Right forelimb (tissue), 1 donor: ENCODE measurements at places on chromosomes 12 and 14.

GRCh38 chr12:121110211-121110940, 22.3 kb upstream of the P2RX7 start:
- peak; percentile 71 for DNase-seq

DNA sequence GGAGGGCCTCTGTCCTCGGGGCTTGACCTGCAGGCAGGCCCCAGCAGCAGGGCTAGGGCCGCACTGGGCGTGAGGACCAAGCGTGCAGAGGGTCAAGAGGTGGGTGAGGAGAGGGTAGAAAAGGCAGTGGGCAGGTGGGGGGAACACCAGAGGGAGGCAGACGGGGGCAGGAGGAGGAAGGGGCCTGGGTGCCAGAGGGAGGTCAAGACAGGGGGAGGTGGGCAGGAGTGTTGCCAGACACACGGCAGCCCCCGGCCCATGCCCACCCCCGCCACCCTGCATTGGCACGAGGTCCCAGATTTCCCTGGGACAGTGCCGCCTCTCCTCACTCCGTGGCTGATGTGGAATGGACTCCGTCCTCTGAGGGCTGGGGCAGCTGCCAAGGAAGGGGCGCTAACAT, 8.2 kb downstream of the TMEM121 start:
- no peak for DNase-seq

DNA sequence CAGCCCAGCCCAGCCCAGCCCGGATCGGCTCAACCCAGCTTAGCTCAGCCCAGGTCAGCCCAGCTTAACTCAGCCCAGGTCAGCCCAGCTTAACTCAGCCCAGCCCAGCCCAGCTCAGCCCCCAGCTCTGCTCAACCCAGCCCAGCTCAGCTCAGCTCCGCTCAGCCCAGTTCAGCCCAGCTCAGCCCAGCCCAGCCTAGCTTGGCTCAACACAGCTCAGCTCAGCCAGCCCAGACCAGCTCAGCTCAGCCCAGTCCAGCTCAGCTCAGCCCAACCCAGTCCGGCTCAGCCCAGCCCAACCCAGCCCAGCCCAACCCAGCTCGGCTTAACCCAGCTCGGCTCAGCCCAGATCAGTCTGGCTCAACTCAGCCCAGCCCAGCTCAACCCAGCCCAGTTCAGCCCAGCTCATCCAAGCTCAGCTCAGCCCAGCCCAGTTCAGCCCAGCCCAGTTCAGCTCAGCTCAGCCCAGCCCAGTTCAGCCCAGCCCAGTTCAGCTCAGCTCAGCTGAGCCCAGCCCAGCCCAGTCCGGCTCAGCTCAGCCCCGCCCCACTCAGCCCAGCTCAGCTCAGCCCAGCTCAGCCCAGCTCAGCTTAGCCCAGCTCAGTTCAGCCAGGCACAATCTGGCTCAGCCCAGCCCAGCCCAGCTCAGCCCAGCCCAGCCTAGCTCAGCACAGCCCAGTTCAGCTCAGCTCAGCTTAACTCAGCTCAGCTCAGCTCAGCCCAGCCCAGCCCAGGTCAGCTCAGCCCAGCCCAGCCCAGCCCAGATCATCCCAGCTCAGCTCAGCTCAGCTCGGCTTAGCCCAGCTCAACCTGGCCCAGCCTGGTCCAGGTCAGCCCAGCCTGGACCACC, 331.7 kb downstream of the TMEM121 start:
- no peak for DNase-seq

- DNase-seq, result no peak
Observed at GRCh38 chr12:66074561-66074960, 56.0 kb downstream of the LLPH start.

GRCh38 chr14:22375321-22375930, 213.6 kb downstream of the DAD1 start:
- DNase-seq, result no peak

GRCh38 chr14:20834899-20835298, 32.3 kb upstream of the RNASE1 start:
- DNase-seq, result no peak

DNA sequence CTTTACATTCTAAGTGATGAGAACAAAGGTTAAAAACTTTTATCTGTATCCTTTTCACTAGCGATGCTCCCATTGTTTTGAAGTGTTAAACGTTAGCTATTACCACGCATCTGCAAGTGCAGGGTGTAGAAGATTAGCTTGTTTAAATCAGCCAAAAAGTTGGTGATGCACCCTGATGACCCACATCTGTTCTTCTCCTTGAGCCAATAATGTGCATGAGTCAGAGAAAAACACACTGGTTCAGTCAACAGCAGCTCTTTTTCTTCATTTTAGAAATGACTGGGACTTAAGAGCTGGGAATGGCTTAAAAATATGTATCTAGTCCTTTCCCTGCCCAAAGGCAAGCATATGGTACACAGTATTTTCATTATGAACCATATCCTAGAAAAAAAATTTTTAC, 323.5 kb upstream of the PDE3A start:
- no peak for DNase-seq

DNA sequence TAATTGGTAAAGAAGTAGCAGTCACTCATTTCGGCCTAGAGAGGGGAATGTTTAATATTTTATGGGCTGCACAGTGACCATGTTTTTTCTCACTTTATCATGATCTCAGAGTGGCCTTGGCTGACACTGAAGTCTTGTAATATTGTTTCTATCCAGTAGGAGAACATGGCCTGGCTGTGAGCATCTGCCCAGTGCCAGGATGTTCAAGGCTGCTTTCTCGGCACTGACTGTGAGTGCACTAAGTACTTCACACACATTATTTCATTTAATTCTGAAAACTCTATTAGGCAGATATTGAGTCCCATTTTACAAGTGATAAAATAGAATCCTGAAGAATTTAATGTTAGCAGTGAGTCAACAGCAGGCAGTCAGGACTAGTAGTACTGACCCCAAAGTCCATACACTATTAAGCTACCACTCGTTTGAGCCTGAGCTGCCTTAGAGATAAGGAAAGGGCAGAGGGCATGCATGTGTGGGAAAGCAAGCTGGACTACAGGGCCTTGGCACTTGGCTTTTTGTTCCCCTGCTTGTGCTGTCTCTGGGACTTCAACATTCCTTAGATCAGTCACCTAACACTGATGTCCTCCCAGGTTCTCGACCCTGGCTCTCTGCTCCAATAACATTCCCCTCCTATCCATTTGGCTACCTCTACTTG, 42.2 kb upstream of the APPL2 start:
- no peak for DNase-seq

GRCh38 chr12:124754949-124755800, 108.5 kb downstream of the SCARB1 start:
- DNase-seq, result peak; percentile 73

DNA sequence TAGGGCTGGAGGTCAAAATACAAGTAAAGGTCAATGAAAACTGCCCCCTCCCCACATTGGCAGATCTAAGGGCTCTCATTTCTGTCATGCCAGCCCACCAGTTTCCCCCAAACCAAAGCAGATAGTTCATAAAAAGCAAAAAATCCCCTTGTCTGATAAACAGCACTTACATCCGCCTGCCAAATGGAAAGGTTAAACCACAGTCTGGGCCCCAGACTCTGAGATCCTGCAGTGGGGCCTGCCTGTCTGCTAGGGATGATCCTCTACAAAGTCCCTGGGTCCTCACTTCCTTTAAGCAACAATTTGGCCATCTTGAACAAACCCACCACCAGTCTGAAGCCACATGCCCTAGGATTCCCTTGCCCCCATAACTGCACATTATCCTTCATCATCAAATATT, 9.7 kb upstream of the RPS26 start:
- DNase-seq, result no peak

- no peak for DNase-seq
Observed at GRCh38 chr12:73361864-73362230, 1089.7 kb downstream of the TRHDE start.

GRCh38 chr12:75289753-75290152, 40.4 kb downstream of the CAPS2 start:
- DNase-seq, result no peak

- DNase-seq, result no peak
Observed at GRCh38 chr14:92759300-92759678, 10.9 kb upstream of the LGMN start.

GRCh38 chr14:99793213-99794150, at the start of gene EML1:
TSS of gene EML1 (plus strand) at chr14:99793413. CDS start at chr14:99793477, 64 bp downstream.
- peak; percentile 89 for DNase-seq

- DNase-seq, result no peak
Observed at GRCh38 chr12:3061059-3061458, 16.1 kb upstream of the TSPAN9 start.

DNA sequence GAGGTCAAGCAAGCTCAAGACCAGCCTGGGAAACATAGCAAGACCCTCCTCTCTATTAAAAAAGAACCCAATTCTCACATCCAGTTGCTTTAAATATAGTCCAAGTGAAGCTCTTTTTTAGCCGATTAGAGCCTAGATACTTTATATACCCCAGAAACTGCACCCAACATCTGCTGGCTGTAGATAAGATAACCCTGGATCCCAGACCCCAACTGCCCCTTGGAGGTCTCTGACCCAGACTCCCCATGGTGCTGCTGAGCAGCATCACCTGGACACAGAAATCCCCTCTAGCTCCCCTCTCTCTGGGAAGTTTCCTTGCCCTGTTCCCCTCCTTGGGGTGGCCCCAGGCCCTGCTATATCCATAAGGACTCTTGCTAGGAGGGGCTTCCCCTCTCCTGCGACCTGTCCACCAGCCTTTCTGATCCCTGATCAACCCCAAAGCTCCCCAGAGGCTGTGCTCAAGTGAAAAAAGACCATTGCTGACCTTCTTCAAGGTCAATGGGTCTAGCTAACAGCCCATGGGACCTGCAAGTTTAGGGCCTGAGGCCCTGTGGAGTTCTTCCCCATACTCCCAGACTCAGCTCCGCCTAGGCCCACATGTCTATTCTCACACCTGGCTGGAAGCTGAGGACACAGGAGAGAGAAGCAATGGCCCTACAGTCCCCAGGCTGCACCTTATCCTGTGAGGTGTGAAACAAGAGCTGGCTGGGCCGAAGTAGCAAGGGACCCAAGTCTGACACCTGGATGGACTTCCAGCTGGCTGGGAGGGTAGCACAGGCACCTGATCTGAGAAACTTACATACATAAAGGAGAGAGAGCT, 56.2 kb downstream of the ARL6IP4 start:
- DNase-seq, result no peak

- DNase-seq, result no peak
Observed at GRCh38 chr14:70917633-70918032, 10.4 kb downstream of the PCNX1 start.

DNA sequence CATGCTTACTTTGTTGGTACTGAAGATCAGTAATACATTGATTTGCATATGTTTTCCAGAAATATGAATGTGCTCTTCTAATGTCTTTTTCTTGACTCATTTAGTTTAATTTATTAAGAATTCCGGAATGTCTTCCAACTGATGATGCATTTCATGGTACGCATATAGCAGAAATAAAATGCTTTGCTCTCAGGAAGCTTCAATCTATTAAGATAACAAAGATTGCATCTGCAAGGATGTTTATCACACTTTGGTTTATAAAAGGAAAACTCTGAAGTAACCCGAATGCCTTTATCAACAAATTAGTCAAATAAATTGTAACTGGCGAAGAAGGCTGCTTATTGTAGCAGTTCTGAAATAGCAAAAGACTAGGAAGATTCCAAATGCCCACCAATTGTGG, 166.4 kb upstream of the LMNTD1 start:
- DNase-seq, result no peak

DNA sequence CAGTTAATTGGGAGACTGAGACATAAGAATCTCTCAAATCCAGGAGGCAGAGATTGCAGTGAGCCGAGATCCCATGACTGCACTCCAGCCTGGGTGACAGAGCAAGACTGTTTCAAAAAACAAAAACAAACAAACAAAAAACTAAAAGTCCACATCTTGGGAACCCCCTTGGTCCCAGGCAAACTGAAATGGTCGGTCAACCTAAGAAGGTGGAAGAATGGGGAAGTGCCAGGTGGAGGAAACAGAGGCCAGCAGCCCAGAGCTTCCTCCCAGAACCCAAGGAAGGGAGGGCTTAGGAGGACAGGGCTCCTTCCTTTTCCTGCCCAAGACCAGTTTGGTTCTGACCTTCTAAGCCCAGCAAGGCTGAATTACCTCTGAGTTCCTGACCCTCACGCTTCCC, 121.0 kb upstream of the FUT8 start:
- DNase-seq, result no peak

DNA sequence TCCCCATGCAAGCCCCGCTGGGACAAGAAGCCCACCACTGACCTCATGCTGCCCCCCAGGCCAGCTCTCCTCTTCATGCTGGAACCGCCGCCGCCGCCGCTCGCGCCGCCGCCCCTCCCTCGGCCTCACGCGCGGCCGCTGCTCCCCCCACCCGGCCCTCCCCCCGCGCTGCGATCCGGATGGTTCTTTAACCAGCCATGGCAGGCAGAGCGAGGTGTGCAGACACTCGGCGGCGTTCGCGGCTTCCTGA, at the start of gene DCAF5:
Gene DCAF5 (minus strand): TSS at position 218 of the 250 bp plus-strand sequence. CDS start 141 bp downstream, at position 77.
- peak; percentile 91 for DNase-seq

GRCh38 chr14:60346706-60347105, 97.7 kb downstream of the PPM1A start:
- no peak for DNase-seq

- DNase-seq, result peak; percentile 66
Observed at GRCh38 chr14:100826391-100827100, 628 bp downstream of the MEG3 start.

- no peak for DNase-seq
Observed at GRCh38 chr12:56723889-56724700, 1.0 kb downstream of the NACA start.
